ENCODE measurements at places on chromosomes 11 and 22.

- no peak for DNase-seq
These were observed 4.3 kb upstream of the PDE2A start for GRCh38 chr11:72678524-72678923.

- no peak for DNase-seq
These were observed 76.1 kb upstream of the RTL6 start for GRCh38 chr22:44574057-44574639.

- no peak for DNase-seq
These were observed 22.7 kb upstream of the PICALM start for GRCh38 chr11:86091566-86091965.

DNA sequence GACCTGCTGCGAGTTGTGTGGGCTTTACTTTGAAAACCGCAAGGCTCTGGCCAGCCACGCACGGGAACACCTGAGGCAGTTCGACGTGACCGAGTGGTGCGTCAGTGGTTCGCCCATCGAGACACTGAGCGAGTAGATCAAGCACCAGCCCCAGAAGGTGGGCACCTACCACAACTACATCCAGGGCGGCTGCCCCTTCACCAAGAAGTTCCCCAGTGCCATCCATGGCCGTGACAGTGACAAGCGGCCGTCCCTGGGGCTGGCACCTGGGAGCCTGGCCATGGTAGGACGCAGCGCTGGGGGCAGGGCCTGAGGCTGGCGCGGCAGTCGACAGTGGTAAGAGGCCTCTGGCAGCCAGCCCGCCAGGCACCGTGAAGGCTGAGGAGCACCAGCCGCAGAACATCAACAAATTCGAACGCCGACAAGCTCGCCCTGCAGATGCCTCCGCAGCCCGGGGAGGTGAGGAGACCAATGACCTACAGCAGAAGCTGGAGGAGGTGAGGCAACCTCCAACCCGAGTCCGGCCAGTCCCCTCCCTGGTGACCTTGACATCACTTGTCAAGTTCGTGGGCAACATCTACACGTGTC lies 545.2 kb upstream of the CCDC179 start:
- no peak for DNase-seq

All from dermis microvascular lymphatic vessel endothelial cell (primary cell).